ENCODE measurements at places on chromosomes 7 and 10.

DNA sequence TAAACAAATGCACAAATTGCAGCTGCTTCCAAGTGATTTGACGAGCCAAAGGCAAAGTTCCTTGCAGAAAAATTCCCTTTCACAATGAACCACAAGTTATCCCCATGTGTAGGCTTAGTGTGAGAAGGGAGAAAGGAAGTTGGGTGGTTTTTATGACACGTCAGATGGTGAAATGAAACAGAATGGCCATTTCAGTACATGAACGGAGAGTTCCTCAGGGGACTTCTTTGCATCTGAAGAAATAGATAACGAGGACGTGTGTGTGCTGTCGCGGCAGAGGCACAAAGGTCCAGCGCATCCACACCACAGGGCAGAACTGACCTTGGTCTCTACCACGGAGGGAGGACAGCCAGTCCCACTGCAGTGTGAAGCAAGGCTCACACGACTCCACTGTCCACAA lies 135.9 kb downstream of the PAXIP1 start:
- no peak for DNase-seq

GRCh38 chr10:9331583-9332008 lies 1277.1 kb downstream of the GATA3 start:
- DNase-seq, result no peak

DNA sequence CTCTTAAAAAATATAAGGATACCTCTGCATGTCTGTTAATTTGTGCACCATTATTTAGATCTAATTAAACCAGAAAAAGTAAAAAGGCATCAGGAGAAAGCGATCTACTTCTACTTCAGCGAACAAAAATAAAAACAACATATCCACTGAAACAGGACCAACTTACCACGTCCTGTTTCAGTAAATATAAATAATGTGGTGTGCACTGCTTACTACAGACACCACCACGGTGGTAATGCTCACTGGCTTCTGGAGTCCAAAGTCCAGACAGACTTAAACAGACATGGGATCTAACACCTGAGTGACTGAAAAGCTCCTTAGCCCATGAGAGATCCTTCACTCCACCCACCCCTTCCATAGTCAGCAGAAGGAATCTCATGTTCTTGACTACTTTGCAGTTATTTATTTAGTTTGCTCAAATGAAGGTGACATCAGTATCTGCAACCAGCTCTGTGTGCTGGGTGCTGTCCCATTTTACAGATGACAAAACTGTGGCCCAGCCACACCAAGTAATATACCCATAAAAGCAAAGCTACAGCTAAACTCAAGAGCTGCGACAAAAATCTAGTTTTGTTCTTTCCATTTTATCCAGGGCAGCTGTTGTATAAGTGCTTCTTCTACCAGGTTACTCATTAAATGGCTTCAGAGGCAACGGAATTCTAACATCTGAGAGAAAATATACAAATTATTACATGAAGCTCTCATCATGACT lies 62.1 kb upstream of the NCAPG2 start:
- no peak for DNase-seq

GRCh38 chr7:116097365-116098009 lies 66.9 kb upstream of the TFEC start:
- DNase-seq, result no peak

- DNase-seq, result no peak
These were observed 95.3 kb upstream of the GNAI1 start for GRCh38 chr7:80039251-80039884.

- no peak for DNase-seq
These were observed 362.6 kb downstream of the PAXIP1 start for GRCh38 chr7:154640266-154640865.

DNA sequence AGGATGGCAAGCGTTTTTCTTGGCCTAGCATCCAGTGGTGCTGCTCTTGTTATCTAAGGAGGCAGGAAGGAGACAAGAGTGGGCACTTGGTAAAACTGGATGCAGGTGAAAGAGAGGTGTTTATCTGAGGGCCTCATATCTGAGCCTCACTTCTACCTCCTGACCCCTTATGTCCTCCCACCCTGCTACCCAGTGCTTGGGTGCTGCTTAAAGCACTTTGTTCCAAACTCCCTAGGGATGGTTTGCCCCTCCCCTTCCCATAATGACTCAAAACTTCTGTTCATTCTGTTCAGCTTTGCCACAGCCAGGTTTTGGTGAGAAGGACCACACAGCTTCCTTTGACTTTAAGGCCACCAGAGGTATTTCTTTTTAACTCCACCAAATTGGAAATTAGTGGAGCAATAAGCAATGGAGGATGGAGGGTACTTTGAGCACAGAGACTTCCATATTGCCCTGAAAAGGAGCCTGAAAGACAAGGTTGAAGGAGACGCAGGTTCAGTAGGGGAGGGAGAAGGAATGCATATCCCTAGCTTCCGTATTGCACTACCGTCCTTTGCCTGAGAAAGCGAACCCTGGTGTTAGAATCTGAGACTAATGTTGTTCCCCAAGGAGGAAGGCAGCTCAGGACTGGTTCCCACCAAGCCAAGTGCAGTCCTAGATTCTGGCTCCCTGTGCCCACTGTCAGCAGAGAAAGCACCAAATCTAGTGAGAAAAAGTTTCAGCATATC lies 30.1 kb downstream of the ENTPD1 start:
- no peak for DNase-seq

DNA sequence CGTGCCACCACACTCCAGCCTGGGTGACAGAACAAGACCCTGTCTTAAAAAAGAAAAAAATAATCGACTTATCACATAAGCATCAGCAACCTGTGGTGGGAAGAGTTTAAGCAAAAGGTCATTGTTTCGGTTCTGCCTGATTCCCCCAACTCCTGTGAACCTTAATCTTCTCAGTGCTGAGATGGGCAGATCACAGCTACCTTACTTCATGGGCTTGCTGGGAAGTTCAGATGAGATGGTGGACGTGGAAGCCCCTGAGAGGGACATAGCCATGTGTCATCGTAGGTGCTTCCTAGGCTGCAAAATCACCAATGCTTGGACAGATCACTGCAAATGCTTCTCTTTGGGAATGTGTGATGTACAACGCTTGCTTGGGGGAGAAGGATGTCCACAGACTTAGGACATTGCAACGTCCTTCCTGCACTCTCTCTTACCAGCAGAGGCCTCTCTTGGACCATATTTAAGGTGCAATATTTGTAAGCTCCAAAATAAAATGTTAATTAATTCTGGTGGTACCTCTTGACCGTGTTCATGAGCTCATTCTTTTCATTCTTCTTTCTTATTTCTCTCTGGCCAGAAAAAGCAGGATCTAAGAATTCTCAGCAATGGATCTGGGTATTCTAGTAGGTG lies 8.6 kb downstream of the GJD4 start:
- DNase-seq, result no peak

DNA sequence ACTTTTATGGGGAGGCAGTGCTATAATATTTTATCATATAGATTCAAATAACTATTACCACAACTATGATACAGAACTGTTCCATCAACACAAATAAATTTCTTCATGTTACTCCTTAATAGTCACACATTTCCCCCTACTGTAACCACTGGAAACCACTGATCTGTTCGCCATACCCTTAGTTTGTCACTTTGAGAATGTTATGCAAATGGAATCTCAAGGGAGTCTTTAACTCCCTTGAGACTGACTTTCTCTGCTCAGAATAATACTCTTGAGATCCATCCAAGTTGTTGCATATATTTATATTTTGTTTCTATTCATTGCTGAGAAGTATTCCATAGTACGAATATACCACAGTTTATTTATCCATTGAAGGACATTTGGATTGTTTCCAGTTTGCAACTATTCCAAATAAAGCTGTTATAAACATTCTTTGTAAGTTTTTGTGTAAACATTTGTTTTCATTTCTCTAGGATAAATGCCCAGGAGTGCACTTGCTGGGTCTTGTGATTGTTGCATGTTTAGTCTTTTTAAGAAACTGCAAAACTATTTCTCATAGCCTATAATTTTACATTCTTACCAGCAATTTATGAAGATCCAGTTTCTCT lies 19.7 kb upstream of the PON2 start:
- DNase-seq, result no peak

GRCh38 chr7:73397521-73398281 lies 35.9 kb upstream of the FZD9 start:
- no peak for DNase-seq

- no peak for DNase-seq
These were observed 284.0 kb downstream of the CELF2 start for GRCh38 chr10:11301571-11302111.

- DNase-seq, result no peak
These were observed 57.5 kb upstream of the CHCHD3 start for GRCh38 chr7:133139350-133139749.

GRCh38 chr10:116772909-116773705 lies 30.7 kb upstream of the HSPA12A start:
- no peak for DNase-seq

DNA sequence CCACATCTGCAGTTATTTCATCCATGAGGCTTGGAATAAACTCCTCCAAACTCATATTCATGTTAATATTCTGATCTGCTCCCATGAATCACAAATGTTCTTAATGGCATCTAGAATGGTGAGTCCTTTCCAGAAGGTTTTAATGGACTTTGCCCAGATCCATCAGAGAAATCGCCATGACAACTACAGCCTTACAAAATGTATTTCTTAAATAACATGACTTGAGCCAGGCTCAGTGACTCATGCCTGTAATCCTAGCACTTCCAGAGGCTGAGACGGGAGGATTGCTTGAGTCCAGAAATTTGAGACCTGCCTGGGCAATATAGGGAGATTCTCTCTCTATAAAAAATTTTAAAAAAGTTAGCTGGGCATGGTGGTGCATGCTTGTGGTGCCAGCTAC lies 102.1 kb upstream of the TMEM168 start:
- DNase-seq, result no peak

DNA sequence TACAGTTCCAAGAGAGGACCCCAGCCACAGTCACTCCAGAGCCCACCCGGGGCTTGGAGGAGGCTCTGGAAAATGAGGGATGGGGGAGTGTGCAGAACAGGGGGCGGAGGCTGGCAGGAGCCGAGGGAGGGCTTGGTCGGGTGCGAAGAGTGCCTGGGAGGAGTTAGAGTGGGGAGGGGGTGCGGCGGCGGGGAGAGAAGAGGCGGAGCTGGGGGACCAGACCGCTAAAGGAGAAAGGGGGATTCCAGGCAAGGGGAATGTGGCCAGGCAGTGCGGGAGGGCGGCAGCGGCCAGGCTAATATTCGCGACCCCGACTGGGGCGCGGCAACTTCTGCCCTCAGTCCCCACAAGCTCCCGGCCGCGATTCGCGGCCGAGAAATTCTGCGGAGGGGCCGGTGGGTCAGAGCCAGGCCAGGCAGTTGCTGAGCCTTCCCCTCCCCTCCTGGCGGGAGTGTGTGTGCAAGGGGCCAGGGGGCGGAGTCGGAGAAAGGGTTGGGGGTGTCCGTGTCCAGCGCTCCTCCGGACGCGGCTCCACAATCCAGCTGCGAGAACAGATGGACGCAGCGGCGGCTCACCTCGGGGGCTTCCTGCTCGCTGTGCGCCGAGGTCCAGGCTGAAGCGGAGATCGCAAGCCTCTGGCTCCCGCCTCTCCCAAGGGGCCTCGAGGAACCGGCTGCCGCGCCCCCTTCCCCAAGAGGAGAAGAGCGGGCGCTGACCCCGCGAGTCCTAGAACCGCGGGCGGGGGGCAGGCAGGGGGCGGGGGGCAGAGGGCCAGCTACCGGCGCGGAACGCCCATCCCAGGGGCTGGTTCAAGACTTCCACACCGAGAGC lies 612 bp upstream of the SLC18A3 start:
- no peak for DNase-seq

DNA sequence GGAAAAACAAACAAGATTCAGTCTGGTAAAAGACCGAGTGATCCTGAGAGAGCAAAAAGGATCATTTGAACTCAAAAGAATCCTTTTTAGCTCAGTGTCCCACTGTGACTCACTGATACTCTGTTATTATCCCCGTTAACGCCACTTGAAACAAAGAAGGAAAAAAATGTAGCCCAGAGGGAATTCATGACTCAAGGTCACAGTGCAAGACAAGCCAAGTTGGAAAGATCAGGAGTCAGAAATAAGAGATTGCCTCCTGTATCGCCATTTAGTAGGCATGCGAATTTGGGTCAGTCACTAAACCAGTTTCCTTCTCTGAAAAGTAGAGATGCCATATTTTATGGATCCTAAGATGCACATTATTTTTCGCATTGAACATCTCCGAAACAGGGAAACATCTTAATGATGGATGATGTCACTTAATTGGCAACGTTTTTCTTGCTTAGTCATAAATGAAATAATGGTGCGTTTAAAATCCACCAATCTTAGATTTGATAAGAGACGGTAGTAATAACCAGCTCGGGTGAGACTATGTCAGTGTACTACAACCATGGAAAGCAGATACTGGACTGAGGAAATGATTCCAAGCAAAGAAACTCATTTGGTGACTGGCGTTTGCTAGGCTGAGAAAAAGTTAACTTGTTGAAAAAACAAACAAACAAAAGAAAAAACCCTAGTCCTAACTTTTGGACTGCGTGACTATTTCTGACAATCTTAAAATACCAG lies 502.0 kb upstream of the CELF2 start:
- DNase-seq, result no peak

GRCh38 chr7:46933596-46933995 lies 648.3 kb downstream of the TNS3 start:
- DNase-seq, result no peak

DNA sequence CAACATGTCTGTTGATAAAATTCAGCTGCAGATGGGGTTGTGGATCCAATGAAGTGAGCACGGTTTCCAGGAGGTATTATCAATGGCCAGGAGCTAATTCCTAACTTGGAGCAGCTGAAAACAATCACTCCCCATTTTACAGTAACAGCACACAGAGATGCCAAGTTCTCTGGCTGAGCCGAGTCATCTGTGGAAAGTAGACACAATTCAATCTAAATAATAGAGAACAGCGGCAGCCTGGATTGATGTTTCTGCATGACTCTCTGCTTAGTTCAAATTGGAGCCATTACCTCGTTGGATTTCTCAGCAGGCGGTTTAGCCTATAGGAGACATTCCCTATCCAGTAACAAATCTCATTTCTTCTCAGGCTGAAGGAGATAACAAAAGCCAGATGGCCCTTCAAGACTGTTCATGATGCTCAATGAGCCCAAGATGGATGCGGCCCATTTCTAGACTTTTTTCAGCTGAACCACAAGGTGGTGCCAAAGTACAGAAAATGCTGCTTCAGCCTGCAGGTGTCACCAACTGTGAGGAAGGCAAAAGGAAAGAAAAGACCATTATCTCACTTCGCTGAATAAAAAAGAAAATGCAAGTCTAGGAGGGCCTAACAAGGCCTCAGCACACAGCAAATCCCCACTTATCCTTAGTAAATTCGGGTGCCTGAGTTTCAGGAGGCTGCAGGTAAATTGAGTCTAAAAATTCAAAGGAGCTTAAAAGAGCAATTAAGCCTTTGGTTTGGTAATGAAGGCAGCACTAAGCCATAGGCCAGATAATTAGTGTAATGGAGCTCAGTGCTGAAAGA lies 83.7 kb downstream of the SLC16A9 start:
- no peak for DNase-seq

DNA sequence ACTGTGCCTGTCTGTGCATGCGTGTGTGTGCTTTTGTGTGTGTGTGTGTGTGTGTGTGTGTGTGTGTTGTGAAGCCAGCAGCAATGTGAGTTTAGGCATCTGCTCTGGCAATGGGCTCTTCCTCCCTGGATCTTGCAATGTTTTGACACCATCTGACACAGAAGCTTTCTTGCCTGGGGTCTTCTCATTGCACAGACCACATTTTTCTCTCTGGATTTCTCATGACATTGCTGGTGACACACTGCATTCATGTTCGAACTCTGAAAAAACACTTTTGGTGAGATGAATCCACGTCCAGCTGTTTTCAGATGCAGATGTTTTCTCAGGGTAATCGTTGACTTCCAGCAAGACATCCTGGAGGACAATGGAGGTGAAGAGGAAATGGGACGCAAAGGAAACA lies 63.0 kb upstream of the FZD8 start:
- no peak for DNase-seq

All from stimulated activated CD8-positive, alpha-beta memory T cell treated with anti-CD3 and anti-CD28 coated beads, Interleukin-7, amount 100 ng/mL, for 1 hour (primary cell).